Activated CD8-positive, alpha-beta T cell treated with anti-CD3 and anti-CD28 coated beads, Interleukin-2, amount 10 ng/mL, durations not matched to agents 7 days and 5 days (primary cell): ENCODE measurements at places on chromosomes 1 and 21.

GRCh38 chr1:43296207-43296606 lies 4.6 kb upstream of the TIE1 start:
- DNase-seq, result no peak

- peak; percentile 52 for DNase-seq
Measured at GRCh38 chr1:42334240-42335049, 590 bp downstream of the FOXJ3 start.

DNA sequence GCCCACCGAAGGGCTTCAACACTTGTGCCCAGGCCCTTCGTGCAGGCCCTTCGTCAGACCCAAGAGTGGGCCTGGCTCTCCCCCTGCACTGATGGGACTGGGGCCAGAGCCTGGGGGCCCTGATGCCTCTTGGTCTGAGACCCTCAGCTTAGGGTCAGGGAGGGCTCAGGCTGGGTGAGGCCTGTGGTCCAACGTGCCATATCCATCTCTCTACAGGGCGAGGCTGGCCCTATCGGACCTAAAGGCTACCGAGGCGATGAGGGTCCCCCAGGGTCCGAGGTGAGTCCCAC lies 15.6 kb downstream of the COL6A1 start:
- DNase-seq, result no peak

GRCh38 chr1:218850367-218850766 lies 323.3 kb upstream of the LYPLAL1 start:
- DNase-seq, result no peak

GRCh38 chr1:47399846-47400155 lies 16.3 kb upstream of the FOXE3 start:
- DNase-seq, result no peak

DNA sequence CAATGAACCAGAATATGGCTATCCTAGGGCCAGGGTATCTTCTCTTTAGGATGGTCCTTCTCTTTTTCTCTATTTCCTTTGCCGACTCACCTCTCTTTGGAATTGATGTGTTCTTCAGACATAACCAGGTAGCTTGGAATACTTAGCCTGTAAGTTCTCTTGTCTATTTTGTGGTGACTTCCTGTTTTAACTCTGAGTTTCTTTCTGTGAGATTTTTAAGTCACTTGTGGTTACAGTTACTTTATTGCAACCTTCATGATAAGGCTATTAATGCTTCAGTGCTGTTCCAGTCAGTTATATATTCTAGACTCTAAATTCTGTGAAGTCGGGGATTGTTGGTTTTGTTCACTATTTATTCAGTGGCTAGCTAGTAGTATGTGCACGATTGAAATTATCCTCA lies 46.2 kb downstream of the DISP1 start:
- no peak for DNase-seq

- no peak for DNase-seq
Measured at GRCh38 chr1:101613546-101613945, 376.7 kb downstream of the S1PR1 start.

DNA sequence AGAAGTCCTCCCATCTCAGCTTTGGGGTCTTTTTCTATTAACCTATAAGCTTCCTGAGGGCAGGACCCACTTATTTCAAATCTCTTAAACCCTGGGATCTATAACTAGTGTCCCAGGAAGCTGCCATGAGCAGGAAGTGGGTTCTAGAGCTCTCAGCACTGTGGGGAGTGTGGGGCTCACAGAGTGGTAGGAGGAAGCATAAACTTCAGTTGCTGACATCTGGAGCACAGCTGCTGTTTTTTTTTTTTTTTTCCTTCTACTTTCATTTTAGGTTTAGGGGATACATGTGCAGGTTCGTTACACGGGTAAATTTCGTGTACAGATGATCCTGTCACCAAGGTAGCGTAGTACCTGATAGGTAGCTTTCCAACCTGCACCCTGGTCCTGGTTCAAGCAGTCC lies 59.3 kb downstream of the AK4 start:
- DNase-seq, result no peak

GRCh38 chr1:94324178-94324544 lies 86.8 kb upstream of the ARHGAP29 start:
- no peak for DNase-seq

DNA sequence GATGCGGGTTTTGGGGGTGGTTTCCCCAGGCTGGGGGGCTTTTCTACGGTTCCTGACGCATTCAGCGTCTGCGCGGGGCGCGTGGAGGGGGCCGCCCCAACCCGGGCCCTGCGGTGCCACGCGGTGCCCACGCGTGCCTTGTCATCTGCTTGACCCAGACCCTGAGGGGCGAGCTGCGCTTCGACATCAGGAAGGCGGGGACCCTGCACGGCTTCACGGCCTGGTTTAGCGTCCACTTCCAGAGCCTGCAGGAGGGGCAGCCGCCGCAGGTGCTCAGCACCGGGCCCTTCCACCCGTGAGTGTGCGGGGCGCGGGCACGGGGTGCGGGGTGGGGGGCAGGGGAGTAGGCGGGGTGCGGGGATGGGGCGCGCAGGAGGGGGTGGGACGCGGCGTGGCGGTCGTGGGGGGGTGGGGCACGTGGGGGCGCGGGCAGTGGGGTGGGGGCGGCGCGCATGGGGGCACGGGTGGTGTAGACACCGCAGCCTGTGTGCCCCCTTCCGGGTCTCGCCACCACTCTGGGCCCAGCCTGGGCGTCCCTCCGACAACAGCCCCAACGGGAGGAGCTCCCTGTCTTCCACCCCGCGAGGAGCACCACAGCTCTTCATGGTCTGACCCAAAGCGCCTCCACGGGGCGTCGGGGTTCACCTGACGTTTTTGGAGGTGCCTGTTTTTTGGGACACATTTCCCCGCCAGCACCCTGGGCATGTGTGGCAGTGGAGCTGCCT lies 26.3 kb downstream of the PRMT2 start:
- DNase-seq, result no peak

GRCh38 chr1:226692823-226693222 lies 46.3 kb downstream of the ITPKB start:
- no peak for DNase-seq

DNA sequence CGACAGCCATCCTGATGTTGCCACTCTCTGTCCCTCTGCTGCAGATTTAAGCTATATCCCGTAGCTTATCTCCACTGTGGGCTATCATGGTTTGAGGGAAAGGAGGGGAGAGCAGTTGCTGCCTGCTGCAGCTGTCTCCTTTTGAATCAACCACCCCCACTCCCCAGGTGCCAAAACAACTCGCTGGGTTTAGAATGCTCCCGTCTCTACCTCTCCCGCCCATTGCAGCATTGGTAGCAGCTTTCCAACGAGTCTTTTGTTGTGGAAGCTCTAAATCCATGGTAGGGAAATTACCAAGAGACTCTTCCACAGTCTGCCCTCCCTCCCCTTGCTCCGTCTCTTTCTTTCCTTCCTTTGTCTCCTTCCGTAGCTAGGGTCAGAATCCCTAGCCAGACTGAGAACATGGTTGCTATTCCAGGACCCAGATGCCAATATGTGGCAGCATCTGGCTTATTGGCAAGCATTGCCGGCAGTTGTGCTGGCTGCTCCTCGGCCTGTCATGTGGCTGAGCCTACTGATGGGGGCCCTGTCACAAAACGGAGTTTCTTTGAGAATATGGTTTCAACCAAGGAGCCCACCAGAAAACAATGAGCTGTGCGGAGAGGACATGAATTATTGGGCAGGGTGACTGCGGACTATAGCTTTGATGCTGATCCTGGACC lies 230.7 kb downstream of the RPS6KC1 start:
- DNase-seq, result no peak

GRCh38 chr1:26583646-26584485 lies 54.3 kb downstream of the RPS6KA1 start:
- no peak for DNase-seq

DNA sequence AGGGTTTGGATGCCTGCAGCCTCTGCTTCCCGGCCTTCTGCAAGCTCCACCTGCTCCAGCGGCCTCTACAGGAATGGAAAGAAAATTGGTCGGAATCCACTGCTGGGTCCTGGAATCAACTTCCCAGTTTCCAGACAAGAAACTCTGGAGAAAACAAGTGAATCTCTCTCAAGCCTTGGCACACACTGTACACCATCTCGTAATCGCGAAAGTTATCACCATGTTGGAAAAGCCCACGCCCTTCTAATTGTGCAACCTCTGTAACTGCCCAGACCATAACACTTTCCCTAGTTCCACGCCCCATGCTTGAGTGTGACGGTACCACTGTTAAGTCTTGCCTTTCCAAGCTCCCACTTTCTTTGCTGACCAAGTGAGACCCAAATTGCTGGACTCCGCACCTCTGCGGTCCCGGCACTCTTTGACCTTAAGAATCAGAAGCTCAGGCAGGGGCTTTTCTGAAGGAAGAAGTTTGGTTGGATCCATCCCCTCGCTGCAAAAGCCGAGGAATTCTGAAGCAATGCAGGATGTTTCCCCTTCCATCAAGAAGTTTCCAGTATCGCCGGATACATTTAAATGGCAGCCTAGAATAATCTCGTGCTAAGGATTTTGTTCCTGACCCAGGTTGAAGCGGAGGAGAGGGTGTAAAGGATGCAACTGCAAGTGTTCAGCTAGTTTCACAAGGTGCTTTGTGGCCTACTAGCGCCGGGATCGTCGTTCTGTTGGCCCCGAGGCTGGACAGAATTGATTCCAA lies 6.2 kb downstream of the NR5A2 start:
- DNase-seq, result no peak

GRCh38 chr1:61081686-61082310 lies 563 bp upstream of the NFIA start:
- peak; percentile 36 for DNase-seq

DNA sequence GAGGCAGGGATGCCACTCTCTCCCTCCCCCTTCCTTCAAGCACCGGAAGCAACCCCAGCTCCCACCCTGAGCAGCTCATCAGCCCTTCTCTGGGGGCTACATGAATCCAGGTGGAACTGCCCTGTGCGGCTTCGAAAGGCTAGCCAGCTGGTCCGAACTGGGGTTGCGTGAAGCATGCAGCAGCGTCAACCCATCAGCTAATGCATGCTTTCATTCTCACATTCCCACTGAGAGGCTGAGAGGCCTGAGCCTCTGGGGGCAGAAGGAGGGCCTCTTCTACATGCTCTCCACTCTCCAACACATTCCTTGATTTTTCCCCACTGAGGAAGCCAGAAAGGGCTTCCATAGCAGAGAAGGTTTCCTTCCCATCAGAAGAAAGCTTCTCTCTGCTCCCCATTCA lies 5.6 kb downstream of the RXRG start:
- DNase-seq, result no peak

DNA sequence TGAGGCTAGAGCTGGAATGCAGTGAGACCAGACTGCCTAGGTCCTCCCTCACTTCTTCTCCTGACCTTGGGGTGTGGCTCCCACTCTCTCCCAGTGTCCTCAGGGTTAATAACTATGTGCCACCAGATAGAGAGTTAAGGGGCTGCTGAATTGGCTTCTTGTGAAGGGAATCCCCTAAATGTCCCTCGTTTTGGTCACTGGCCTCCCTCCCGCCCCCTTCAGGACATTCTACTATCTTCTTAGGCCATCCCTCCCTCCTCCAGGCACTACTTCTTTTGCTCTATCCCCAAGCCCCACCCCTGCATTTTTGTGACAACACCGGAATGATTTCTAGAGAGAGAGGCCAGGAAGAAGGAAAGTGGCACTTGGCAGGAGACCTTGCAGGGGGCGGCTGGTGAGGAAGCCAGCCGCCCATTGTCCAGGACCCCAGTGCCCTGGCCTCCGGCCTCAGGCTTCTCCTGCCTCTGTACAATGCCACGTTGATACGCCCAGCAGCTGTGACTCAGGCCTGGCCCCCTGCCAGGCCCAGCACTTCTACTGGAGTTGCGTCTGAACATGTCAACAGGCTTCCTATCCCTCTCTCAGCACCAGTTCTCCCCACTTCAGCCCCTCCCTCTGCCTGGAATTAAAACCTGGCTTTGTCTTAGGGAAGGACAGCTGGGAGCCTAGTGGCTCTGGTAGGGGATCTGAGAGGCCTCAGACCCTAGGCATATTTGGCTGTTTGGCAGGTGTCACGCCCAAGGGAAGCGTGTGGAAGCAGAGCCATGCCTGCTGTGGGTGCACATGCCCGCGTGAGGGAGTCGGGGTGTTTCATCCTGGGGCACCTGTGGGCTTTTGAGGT lies 9.1 kb downstream of the LMNA start:
- no peak for DNase-seq

- no peak for DNase-seq
Measured at GRCh38 chr1:83015163-83015562, 983.8 kb downstream of the TTLL7 start.

DNA sequence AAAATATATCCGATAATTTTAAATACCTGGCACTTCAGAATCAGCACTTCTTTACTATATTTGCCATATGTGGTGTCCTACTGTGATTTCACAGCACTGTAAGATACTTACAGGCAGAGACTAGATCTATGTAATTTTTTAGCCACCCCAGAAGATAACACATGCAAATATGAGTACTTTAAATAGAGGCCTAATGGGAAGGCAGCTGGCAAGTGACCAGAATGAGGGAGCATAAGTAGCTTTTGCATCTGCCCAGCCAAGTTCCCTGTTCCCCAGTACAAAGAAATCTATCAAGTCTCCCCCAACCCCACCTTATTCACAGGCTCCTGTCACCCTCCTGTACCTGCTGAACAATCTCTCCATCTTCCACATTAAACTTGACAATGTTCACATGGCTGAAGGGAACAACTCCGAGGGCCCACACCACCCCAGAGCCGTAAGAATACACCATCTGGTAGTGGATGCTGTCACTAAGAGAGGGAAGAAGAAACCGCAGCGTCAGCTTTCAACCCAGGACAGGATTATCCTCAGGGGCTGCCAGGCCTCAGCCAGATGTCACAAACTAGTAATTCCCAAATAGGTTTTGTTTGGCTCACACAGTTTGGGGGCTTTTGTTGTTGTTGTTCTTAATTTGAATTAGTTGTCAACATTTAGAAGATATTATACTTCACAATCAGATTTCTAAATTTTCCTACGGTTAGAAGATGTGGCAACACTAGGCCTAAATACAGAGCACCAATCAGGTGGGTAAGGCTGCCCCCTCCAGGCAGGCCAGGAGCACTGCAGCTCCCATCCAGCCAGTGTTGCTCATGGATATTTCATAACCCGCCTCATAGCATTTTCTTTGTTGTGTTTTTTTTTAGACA lies 10.4 kb downstream of the EMC1 start:
- DNase-seq, result peak; percentile 72

- DNase-seq, result no peak
Measured at GRCh38 chr1:107058245-107059032, 2.0 kb downstream of the PRMT6 start.

DNA sequence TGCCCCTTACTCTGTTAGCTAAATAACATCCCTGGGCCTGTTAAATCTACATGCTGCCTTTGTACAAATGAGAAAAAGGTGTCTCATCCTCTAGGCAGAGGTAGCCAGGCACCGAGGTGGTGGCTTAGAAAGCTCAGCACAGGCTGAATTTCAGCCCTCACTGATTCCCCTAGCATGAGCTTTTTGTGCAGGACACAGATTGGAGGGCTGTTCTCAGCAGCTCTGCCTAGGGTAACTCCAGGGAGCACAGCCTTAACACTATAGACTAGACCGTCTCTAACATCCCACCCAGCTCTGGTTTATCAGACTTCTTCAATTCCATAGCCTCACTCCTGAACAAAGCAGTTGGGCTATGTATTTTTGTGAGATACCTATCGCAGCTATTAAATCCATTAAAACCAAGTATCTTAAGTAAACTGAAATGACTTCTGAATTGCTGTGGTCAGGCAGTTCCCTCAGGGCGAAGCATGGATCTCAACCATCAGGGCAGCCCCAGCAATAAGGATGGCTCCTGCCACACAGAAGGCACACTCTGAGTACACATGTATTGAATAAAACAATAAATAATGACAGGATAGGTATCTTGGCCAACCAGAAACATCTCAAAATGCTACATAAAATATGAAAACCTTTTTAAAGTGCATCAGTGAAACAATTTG lies 14.8 kb downstream of the S100A6 start:
- DNase-seq, result no peak
